ENCODE measurements at places on chromosomes 3 and 15. TPM values are rescaled to one million over a fixed set of nuclear protein-coding genes. Genes with fewer than 3 reads are reported as not detected.

The ZNF774 gene
- 4.4 TPM for total RNA-seq

The ADAMTS17 gene
- total RNA-seq, result 24.5 TPM

The GALNT15 gene
- 12.4 TPM for total RNA-seq

The FGF7 gene
- total RNA-seq, result 15.6 TPM

The MESP1 gene
- total RNA-seq, result 1.2 TPM

The CFAP161 gene
- 1.2 TPM for total RNA-seq

The TRA2B gene
- total RNA-seq, result 473 TPM

The ZNF148 gene
- 60.5 TPM for total RNA-seq

The SH3GL3 gene
- 20.3 TPM for total RNA-seq

The B3GNT5 gene
- 15.2 TPM for total RNA-seq

The SPTSSB gene
- 4.1 TPM for total RNA-seq

The PTH1R gene
- total RNA-seq, result 14.7 TPM

The RASL12 gene
- 18.6 TPM for total RNA-seq

The HYAL1 gene
- total RNA-seq, result 1.1 TPM

The HCN4 gene
- 2.2 TPM for total RNA-seq

The ITIH4 gene
- total RNA-seq, result 4.9 TPM

The WDR49 gene
- 1.1 TPM for total RNA-seq

The SLC28A2 gene
- not detected for total RNA-seq

The PLA2G4D gene
- total RNA-seq, result not detected

The CSPG5 gene
- 81.9 TPM for total RNA-seq
